ENCODE measurements at places on chromosomes 1 and 21. TPM values are rescaled to one million over a fixed set of nuclear protein-coding genes. Genes with fewer than 3 reads are reported as not detected.

Gene SLC44A5
- total RNA-seq: 3.0 TPM

Gene ORC1
- 8.6 TPM for total RNA-seq

Gene ANKRD45
- total RNA-seq: 0.20 TPM

Gene FNDC10
- total RNA-seq: 0.14 TPM

Gene TUT4
- total RNA-seq: 18.4 TPM

Gene SHISA4
- total RNA-seq: 10.4 TPM

Gene CADM3
- total RNA-seq: 0.21 TPM

Gene SASS6
- total RNA-seq: 5.0 TPM

Gene PRR9
- total RNA-seq: not detected

Gene CELA2B
- total RNA-seq: not detected

Gene GPR137B
- total RNA-seq: 5.5 TPM

Gene IL20
- not detected for total RNA-seq
